ENCODE measurements at places on chromosomes 3 and 15. TPM values are rescaled to one million over a fixed set of nuclear protein-coding genes. Genes with fewer than 3 reads are reported as not detected.

DNA sequence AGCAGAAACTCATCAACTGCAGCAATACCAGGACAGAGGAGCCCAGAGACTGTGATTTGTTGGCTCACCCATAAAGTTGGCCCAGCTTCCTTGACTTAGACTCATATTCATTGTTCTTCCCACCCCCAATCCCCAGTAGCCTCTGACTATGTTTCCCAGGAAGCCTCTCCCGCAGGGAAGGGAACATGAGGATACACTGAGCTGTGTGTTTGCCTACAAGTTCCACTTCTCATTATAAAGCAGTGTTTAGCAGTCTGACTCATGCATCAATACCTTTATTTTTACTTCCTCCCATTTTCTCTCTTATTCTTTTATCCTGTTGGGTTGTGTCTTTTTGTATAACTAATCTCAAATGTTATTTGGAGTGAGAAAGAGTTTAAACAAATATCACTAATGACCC, 111.6 kb upstream of the PHLDB2 start:
- DNase-seq = no peak

Gene DVL3
- 39.9 TPM for total RNA-seq

Gene AADAC
- not detected for total RNA-seq

Gene SLC12A8
- 0.47 TPM for total RNA-seq

Gene ANKRD63
- total RNA-seq = 0.26 TPM
